ENCODE measurements at places on chromosomes 16 and 17. TPM values are rescaled to one million over a fixed set of nuclear protein-coding genes. Genes with fewer than 3 reads are reported as not detected.
A peak's percentile ranks its signal among the peaks of the same experiment; 100 is the strongest.

MRPS7 gene
- 58.2 TPM for total RNA-seq

CNGB1 gene
- total RNA-seq: not detected

- H3K27ac ChIP-seq: no peak overlapping the region
- H3K4me3 ChIP-seq: no peak overlapping the region
- peaks cover 23% of the 10 kb centered on the region for H3K4me1 ChIP-seq
- peaks cover 27% of the 10 kb centered on the region for H3K36me3 ChIP-seq
- DNase-seq: no peak
These were observed 33.3 kb downstream of the NDEL1 start for GRCh38 chr17:8468980-8469379.

CCL5 gene
- total RNA-seq: not detected

- DNase-seq: no peak
- peaks cover 3% of the 10 kb centered on the region for H3K27me3 ChIP-seq
- no peaks in the 10 kb centered on the region for H3K4me1 ChIP-seq
- no peaks in the 10 kb centered on the region for H3K36me3 ChIP-seq
These were observed 21.3 kb upstream of the FAM20A start for GRCh38 chr17:68622423-68622822.

DNA sequence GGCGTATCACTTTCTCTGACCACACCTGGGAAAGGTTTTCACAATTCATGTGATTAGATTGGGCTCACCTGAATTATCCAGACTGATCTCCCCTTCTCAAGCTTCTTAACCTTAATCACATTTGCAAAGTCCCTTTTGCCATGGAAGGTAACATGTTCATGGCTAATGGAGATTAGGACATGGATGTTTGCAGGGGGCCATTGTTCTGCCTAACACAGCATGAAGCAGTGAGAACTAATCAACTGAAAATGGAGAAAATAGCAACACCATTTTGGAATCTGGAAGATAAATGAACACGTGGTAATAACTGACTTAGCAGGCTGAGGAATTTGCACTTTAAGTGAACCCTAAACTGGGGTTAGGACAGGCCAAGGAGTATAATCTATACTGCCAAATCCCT is 25.0 kb upstream of the SBK1 start:
- no peak overlapping the region for H3K27ac ChIP-seq
- DNase-seq: no peak
- no peaks in the 10 kb centered on the region for H3K4me1 ChIP-seq
- H3K36me3 ChIP-seq: no peaks in the 10 kb centered on the region
- peaks cover 42% of the 10 kb centered on the region for H3K27me3 ChIP-seq

- H3K4me1 ChIP-seq: peaks cover 33% of the 10 kb centered on the region
- peak overlapping the region; percentile 75 for H3K4me3 ChIP-seq
- H3K36me3 ChIP-seq: no peaks in the 10 kb centered on the region
- H3K27me3 ChIP-seq: no peaks in the 10 kb centered on the region
- no peak for DNase-seq
These were observed 8.6 kb upstream of the METTL9 start for GRCh38 chr16:21590796-21591195.

DNA sequence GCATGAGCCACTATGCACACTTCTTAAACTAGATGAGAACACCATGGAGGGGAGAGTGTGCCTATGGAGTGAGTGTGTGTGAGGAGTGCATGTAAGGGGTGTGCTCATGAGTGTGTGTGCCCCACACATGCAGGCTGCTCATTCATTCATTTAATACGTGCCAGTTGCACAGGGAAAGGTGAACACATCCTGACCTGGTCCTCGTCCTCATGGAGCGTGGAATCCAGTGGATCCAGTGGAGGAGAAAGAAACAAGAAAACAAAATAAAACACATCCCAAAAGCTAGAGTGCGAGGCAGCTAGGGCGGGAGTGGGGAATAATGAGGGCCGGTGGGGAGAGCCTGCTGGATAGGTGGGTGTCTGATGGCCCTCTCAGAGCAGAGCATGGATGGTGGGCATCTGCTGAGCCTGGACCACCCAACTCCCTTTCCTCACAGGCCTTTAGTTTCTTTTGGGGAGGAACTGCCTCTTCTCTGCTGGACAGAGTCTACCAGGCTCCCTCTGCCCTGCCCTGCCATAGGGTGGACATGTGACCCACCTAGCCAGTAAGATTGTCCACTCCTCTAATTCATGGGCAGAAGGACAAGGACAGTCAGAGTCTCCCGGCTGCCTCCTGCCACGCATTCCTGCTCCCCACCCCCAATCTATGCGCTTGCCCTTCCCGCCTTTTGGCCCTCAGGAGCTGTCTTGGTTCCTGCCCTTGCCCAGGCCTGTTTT is 204.3 kb downstream of the RAB11FIP4 start:
- peak; percentile 23 for DNase-seq
- H3K36me3 ChIP-seq: peaks cover 83% of the 10 kb centered on the region
- H3K4me1 ChIP-seq: peaks cover 94% of the 10 kb centered on the region

- H3K27ac ChIP-seq: no peak overlapping the region
- H3K4me1 ChIP-seq: no peaks in the 10 kb centered on the region
- no peak overlapping the region for H3K4me3 ChIP-seq
- H3K36me3 ChIP-seq: peaks cover 10% of the 10 kb centered on the region
- DNase-seq: peak; percentile 38
These were observed 11.9 kb downstream of the MT4 start for GRCh38 chr16:56576585-56577299.

GRCh38 chr16:8900343-8900742 is 18.2 kb downstream of the LITAFD start:
- no peak overlapping the region for H3K27ac ChIP-seq
- H3K36me3 ChIP-seq: peaks cover 39% of the 10 kb centered on the region
- no peaks in the 10 kb centered on the region for H3K4me1 ChIP-seq
- DNase-seq: no peak

- H3K27ac ChIP-seq: peak overlapping the region; percentile 75
- peaks cover 12% of the 10 kb centered on the region for H3K36me3 ChIP-seq
- no peaks in the 10 kb centered on the region for H3K27me3 ChIP-seq
- peaks cover 72% of the 10 kb centered on the region for H3K4me1 ChIP-seq
- DNase-seq: peak; percentile 88
These were observed 18.8 kb downstream of the TNRC6A start for GRCh38 chr16:24748242-24748641.

TNFSF13 gene
- 2.7 TPM for total RNA-seq

MT4 gene
- total RNA-seq: not detected

- peaks cover 2% of the 10 kb centered on the region for H3K27me3 ChIP-seq
- no peak overlapping the region for H3K27ac ChIP-seq
- no peak overlapping the region for H3K4me3 ChIP-seq
- DNase-seq: no peak
These were observed 103.2 kb downstream of the SOCS1 start for GRCh38 chr16:11152677-11153331.

GRCh38 chr17:8365143-8365542 is 11.4 kb downstream of the KRABD2 start:
- H3K36me3 ChIP-seq: peaks cover 15% of the 10 kb centered on the region
- H3K27me3 ChIP-seq: no peaks in the 10 kb centered on the region
- no peak for DNase-seq
- peak overlapping the region; percentile 46 for H3K27ac ChIP-seq

DNA sequence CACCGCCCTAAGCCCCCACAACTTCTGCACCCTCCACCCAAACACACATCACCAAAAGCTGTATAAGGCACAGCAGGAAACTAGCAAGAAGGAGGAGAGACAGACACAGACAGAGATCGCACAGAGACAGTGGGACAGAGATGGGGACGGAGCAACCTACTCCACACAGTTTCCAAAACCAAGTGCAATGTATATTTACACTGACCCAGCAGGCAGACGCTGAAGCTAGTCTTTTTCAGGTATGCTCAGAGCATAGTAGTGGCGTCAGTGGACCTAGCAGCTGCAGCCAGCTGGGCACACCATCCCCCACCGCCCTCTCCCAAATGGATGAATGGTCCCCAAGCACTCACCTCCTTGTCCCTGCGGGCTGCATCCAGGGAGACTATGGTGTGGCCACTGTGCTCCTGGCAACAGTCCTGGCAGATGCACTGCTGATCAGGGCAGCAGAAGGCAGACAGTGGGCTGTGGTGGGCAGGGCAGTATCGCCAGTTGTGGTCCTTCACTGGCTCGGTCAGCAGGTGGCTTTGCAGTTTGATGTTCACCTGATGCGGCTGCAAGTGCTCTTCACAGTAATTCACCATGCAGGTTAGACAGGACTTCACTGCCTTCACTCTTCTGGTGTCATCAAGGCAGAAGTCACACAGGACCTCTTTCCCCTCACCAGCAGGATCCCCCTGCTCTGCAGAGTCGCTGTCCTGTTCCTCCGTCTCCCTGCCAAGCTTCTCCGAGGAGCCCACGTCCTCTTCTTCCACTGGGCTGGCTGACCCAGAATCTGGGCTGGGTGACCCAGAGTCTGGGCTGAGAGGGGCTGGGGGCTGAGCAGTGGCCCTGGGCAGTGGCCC is 31.5 kb upstream of the FBXW10B start:
- peak overlapping the region; percentile 89 for H3K4me3 ChIP-seq
- no peaks in the 10 kb centered on the region for H3K27me3 ChIP-seq
- no peak for DNase-seq
- H3K4me1 ChIP-seq: peaks cover 72% of the 10 kb centered on the region
- peak overlapping the region; percentile 92 for H3K27ac ChIP-seq

DNA sequence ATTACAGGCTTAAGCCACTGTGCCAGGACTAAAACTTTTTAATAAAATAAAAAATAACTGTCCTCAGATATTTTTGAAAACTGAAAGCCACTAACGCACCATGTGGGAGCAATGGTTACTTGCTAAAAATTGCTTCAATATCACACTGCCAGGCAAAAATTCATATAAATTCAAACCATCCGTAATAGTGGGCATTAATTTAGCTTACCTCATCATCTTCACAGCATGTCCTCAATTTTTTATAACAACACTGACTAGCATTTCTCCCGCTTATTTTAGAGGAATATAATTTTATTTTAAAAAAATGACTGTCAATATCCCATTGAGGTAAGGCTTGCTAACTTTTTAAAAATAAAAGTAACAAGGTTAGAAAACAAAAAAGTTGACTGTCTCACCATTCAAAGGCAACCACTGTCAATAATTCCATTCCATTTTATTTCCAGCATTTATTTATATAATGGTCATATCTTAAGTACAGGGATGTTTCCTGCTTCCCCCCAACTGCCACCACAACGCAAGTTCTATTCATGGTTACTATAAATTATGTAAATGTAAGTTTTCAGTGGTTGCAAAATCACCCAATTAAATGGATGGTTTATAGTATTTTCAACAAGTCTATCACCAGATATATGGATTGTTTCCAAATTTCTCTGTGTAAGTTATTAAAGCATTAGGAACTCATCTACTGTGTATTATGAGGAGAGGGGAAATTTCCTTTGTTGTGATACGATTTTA is 25.4 kb downstream of the GSPT1 start:
- no peak overlapping the region for H3K4me3 ChIP-seq
- DNase-seq: no peak
- no peaks in the 10 kb centered on the region for H3K27me3 ChIP-seq
- H3K27ac ChIP-seq: no peak overlapping the region
- H3K4me1 ChIP-seq: no peaks in the 10 kb centered on the region

NXN gene
- 90.1 TPM for total RNA-seq

DNA sequence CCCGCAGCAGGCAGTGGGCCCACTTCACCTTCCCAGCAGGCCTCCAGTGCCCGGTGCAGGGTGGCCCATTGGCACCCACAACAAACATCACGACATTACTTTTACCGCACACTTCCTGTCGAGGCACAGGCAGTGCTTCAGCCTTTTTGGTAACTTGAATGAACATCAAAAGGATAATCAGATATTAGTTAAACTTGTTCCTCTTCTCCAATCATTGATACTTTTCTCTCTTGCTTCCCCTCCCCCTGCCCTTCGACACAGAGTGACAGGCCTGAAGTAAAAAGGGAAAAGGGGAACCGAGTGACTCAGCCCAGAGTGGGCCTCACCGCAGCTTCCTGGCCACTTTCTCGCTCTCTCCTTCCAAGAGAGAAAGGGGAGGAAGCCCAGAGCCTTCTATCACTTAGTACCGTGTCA is 507.0 kb downstream of the MAF start:
- H3K4me1 ChIP-seq: no peaks in the 10 kb centered on the region
- H3K27ac ChIP-seq: no peak overlapping the region
- H3K27me3 ChIP-seq: peaks cover 1% of the 10 kb centered on the region
- peaks cover 15% of the 10 kb centered on the region for H3K36me3 ChIP-seq
- H3K4me3 ChIP-seq: no peak overlapping the region

DNA sequence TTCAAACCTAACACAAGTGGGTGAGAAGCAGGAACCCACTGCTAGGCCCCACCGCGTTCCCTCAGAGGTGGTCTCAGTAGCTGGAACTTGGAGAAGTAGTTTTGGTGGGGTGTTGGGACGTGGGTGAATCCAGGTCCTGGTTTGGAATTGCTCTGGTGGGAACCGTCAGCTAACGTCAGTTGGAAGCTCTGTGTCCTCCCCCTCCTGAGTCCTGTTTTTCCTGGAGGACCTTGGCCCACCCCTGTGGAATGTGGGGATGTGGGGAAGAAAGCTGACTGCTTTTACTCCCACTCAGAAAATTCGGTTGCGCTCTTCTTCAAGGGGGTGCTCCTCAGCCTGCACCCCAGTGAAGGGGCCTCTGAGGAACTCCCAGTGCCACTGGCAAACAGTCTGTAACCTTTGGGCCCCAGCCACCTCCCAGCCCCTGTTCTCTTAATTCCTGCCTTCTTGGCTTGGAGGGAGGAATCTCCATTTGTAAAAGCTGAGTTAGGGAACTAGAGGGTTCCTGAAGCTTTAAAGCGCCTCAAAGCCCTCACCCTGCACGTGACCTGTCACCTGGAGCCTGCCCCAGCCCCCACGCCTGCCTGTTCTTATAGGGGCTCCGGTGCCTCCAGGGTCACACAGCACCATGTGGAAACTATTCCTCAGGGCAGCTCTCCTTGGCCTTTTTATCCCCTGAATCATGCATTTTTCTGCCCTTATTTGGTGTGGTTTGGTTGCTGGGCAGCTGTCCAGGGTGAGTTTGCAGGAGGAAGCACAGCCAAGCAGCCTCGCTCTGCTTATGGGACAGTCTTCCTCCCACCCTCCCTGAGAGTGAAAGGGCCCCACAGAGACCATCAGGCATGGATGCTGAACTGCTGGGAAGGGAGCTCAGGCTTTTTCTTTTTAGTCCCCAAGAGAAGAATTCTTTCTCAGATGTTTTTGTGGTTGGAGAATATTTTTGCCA is 16.2 kb upstream of the NAGLU start:
- peak; percentile 98 for DNase-seq
- peaks cover 6% of the 10 kb centered on the region for H3K27me3 ChIP-seq
- H3K27ac ChIP-seq: peak overlapping the region; percentile 97
- H3K36me3 ChIP-seq: peaks cover 20% of the 10 kb centered on the region

GRCh38 chr17:57552114-57552624 is 192.9 kb downstream of the CCDC182 start:
- no peak for DNase-seq
- H3K4me1 ChIP-seq: peaks cover 54% of the 10 kb centered on the region
- no peaks in the 10 kb centered on the region for H3K36me3 ChIP-seq
- peaks cover 2% of the 10 kb centered on the region for H3K27me3 ChIP-seq
- H3K4me3 ChIP-seq: no peak overlapping the region
- peak overlapping the region; percentile 42 for H3K27ac ChIP-seq

GRCh38 chr16:17770104-17770503 is 299.3 kb upstream of the XYLT1 start:
- H3K27me3 ChIP-seq: peaks cover 3% of the 10 kb centered on the region
- DNase-seq: no peak
- no peak overlapping the region for H3K4me3 ChIP-seq
- no peak overlapping the region for H3K27ac ChIP-seq
- H3K36me3 ChIP-seq: no peaks in the 10 kb centered on the region

All from HFFc6 (cell line).